CD4-positive, alpha-beta T cell treated with Interleukin-10 for 1 hour (primary cell): ENCODE measurements at places on chromosomes 7 and 10.

GRCh38 chr10:121577568-121577967, 20.7 kb downstream of the FGFR2 start:
- DNase-seq = no peak

- DNase-seq = no peak
Observed at GRCh38 chr10:12510501-12510941, 161.2 kb downstream of the CAMK1D start.

GRCh38 chr7:13991791-13992595, 2.5 kb upstream of the ETV1 start:
- no peak for DNase-seq

- no peak for DNase-seq
Observed at GRCh38 chr7:26630941-26631580, 233.3 kb downstream of the SKAP2 start.

- DNase-seq = no peak
Observed at GRCh38 chr10:84076540-84077195, 62.6 kb upstream of the GHITM start.
